ENCODE measurements at places on chromosomes 7 and 10.

- DNase-seq: no peak
Observed at GRCh38 chr7:121873289-121874194, 581 bp downstream of the PTPRZ1 start.

GRCh38 chr7:47232751-47233412 is 349.0 kb downstream of the TNS3 start:
- no peak for DNase-seq

DNA sequence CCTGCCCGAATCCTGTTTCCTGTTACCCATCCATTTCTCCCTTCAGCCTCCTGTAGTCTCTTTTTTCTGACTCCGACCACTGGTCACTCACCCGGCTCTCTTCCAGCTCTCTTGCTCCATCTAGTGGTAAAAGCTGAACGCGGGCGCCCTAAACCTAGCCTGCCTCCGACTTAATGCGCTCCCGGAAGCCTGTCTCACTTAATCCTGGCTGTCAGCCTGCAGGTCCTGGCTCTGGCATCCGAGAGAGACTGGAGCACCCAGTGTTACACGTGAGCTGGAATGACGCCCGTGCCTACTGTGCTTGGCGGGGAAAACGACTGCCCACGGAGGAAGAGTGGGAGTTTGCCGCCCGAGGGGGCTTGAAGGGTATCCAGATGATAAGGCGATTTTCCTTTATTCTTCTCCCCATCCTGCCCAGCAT is 10.3 kb downstream of the SUMF2 start:
- DNase-seq: no peak

GRCh38 chr7:123460616-123461015 is 73.8 kb downstream of the IQUB start:
- no peak for DNase-seq

- DNase-seq: no peak
Observed at GRCh38 chr7:25967278-25968204, 184.5 kb upstream of the NFE2L3 start.

- DNase-seq: no peak
Observed at GRCh38 chr10:103679096-103679790, 176.1 kb downstream of the SH3PXD2A start.

All from forelimb muscle (tissue), 1 donor.